ENCODE measurements at places on chromosomes 12 and 14.

DNA sequence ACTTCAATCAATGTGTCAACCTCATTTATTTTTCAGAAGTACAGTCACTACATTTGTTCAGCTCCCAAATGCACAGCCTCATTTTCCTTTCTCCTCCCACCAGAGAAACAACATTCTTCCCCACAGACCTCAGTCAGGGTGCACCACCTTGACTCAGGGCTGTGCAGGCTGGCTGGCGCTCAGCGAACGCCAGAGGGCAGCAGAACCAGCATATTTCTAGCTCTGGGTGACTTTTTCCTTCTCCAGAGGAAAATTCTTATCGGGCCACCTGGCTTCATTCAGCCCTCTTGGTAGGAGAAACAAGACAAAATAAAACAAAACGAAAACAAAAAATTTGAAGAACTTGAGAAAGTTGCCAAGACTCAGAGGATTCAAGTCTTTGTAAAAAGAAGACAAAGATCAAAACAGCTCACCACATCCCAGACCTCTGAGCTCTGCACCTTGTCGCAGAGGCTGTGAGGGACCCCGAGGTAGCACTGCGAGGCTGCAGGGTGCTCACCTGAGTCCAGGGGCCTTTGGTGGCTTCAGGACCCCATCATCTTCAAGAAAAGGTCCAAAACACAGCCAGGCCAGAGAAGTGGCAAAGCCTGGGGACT lies 33.7 kb downstream of the PAH start:
- no peak for DNase-seq

DNA sequence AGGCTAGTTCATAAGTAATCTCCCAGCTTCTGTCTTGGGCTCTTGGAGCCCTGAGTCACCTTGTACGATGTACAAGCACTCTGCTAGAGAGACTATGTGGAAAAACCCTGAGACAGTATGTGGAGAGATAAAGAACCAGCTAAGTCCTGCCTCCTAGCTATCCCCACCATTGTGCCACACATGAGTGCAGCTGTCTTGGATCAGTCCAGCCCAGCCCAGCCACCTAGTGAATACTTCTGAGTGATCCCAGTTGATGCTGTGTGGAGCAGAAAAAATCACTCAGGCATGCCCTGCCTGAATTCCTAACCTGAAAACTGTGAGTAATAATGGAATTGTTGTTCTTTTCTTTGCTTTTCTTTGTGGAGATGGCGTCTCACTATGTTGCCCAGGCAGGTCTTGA lies 5.1 kb upstream of the SERPINA6 start:
- no peak for DNase-seq

GRCh38 chr12:45933504-45933903 lies 56.9 kb downstream of the SCAF11 start:
- no peak for DNase-seq

- no peak for DNase-seq
These were observed 7.5 kb downstream of the SHMT2 start for GRCh38 chr12:57236925-57237595.

GRCh38 chr14:54169254-54169924 lies 212.8 kb upstream of the BMP4 start:
- DNase-seq = no peak

GRCh38 chr12:43806737-43807072 lies 588 bp upstream of the TWF1 start:
- no peak for DNase-seq

DNA sequence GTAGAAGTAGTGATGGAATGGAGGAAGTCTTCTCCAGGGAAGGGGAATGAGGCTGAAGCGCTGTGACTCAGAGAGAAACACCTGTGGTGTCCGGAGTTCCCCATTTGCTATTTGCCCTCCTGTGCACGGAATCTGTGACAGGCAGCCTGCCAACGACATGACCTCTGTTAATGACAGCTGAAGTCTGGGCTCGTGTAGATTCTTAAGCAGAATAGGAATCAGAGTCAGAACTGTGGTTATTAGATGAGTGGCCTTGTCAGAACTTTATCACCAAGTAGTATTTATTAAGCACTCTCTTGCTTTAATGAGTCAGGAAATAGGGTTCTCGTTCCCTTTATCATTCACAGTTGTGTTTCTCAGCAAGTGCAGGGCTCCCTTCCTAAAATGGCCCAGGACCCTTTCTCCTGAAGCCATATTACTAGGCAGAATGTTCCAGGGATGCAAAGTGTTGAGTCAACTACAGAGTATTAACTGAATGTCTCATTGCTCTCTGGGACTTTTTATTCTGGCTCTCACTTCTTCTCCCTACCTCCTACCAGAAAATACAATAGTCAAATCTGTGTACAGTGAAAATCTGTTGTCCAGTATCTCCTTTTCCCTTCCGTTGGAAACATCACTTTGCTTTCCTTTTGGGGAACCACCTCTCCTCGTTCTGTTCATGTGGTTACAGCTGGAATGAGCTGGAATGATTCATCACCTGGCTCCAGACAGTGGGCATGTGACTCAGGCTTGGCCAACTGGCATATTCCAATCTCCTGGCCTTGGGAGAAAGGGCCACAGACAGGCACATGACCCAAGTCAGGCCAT lies 77.8 kb upstream of the MAX start:
- DNase-seq = no peak

DNA sequence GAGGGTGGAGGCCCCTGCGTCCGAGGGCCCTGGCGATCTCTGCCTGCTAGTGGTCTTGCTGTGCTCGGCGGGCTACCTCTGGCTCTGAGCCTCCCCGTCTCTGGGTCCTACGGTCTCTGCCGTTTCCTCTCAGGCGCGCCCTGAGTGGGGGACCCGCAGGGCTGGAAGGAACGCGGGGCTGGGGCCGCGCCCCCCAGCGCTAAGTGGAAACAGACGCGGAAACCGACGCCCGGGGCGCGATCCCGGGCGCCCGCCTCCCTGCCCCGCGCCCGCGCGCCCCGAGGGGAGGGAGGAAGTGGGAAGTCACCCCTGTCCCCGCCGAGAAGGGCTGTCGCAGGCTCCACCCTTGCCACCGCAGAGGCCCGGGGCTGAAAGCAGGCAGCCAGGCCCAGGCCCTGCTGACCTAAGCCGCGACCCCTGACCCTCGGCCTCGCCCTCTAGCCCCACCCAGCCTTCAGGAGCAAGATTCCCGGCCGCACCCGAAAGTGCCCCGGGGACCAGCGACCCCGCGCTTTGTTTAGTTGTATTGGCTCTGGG lies 831 bp downstream of the CRIP1 start:
- no peak for DNase-seq

DNA sequence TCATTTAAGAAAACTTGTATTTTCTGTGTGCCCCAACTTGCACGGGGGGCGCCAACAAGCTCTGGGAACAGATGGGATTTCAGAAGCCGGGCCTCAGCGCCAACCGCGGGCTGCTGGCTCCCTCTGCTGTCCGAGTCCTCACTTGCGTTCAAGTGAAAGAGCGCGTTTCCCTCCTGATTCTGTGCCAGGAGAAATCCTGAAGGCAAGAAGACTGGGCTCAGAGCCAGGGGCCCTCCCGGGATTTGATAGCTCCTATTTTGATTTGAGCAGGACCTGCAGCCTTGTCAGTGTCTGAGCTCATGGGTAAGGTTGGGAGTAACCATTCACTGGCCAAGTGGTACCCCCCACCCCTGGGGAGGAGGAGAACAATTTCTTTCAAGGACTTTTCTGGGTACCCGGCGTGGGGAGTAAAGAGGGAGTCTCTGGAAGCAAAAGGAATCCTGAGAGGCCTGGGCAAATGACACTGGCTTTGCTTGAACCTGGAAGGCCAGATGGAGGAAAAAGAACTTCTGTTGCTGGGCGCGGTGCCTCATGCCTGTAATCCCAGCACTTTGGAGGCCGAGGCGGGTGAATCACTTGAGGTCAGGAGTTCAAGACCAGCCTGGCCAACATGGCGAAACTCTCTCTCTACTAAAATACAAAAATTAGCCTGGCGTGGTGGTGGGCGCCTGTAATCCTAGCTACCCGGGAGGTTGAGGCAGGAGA lies 179.0 kb upstream of the RGS6 start:
- DNase-seq = peak; percentile 50

DNA sequence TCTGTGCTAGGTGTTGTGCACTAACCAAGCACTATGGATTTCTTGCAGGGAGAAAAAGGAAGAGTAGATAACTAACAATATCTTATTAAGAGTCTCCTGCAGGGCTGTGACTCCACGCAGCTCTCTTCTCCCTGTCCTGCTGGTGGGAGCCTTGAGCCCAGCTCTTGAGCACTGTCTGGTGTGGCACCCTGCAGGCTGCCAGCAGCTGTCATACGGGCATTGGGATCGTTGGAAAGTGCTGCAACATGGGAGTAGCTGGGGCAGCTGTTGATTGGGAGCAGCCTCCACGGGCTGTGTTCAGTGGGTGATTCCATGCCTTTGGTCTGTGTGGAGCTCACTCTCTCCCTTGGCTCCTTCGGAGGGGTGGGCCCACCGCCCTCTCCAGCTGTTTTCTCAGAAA lies 125.3 kb downstream of the FBXL14 start:
- no peak for DNase-seq

- DNase-seq = no peak
These were observed 7.6 kb downstream of the TMEM179 start for GRCh38 chr14:104596927-104597351.

- DNase-seq = no peak
These were observed 108.6 kb upstream of the TTC7B start for GRCh38 chr14:90924621-90925340.

GRCh38 chr14:65880507-65880906 lies 468.0 kb downstream of the FUT8 start:
- DNase-seq = no peak

- DNase-seq = no peak
These were observed 154.4 kb upstream of the GARIN6 start for GRCh38 chr12:99493197-99493596.

DNA sequence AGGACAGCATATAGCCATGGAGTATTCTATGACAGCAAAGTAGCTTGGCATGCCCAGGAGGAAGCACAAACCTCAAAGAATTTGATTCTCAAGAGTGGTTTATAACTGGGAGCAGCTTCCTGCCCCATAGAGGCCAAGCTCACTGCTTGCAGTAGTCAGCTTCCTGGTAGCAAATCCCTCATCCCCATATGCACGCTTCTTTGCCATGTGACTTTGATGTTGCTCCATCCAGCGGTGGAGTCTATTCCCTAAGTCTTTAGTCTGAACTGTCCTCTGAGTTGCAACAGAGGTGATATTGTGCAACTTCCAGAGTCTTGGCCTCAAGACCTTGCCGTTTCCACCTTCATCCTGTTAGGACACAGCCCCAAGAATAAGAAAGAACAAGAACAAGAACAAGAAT lies 996.8 kb upstream of the TMEM132C start:
- no peak for DNase-seq

- DNase-seq = no peak
These were observed 78.4 kb upstream of the TSPAN8 start for GRCh38 chr12:71236133-71236660.
